CD4-positive, alpha-beta T cell treated with Interferon gamma for 1 hour (primary cell): ENCODE measurements at places on chromosomes 4 and X.

- no peak for DNase-seq
These were observed 5.1 kb downstream of the CYTL1 start for GRCh38 chr4:5014007-5014682.

DNA sequence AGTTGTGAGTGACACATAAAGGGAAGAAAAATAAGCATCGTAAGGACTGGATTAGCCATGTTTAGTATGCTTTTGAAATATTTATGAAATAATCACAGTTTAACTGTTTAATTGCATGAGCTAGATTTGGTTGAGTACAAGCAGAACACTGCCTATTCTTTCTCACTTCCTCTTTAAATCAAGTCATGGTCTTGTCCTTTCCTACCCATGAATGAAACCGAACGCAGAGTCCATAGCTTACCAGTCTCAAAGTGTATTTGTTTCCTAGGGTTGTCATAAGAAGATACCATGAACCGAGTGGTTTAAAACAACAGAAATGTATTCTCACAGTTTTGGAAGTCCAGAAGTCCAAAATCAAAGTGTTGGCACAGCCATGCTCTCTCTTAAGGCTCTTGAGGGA is 684.0 kb upstream of the MAGEB2 start:
- no peak for DNase-seq

DNA sequence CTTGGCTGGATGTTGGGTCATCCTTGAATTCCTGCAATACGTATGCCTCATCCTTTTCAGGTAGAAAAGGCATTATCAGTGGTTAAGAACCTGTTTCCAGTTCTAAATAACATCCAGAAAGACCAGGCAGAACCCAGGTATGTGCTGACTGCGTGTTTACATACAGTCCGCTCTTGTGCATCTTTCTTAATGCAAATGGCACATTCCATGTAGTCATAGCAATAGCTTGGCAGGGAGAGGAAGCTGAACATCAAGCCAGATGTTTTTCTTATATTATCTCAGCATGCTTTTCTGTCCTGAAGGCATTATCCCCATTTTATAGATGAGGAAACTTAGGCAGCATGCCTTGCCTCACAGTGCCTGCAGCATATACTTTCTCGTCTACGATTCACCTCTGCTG is 2.1 kb downstream of the DCLK2 start:
- DNase-seq = no peak

- no peak for DNase-seq
These were observed 27.8 kb downstream of the SLC25A5 start for GRCh38 chrX:119495734-119496726.

DNA sequence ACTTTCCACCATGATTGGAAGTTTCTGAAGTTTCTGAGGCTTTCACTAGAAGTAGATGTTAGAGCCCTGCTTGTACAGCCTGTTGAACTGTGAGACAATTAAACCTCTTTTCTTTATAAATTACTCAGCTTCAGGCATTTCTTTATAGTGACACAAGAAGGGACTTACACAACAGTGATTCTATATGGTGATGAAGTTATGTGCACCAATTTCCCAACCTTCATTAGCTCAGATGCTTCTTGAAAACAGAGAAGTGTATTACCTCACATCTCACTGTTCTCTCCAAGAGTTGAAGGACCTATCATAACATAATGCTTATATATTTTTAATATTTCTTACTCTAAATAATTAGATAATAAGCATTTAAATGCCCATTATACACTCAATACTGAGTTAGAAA is 202.1 kb upstream of the ANXA10 start:
- no peak for DNase-seq

DNA sequence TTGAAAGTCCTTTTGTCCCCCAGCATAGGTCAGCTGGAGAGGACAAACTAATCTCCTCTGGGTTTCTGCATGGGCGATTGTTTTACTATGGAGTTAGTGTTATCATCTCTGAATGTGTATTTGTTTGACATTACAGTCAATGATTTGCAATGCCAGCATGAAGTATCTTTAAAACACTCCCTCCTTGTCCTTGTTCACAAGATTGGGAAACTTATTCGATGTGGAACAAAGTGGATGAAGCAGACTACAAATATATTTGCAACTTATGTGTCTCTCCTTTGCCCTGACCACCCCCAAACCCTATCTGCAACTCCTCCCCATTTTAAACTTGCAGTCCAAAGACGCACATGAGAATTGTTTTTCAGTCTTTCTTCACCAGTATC is 1.5 kb upstream of the PITX2 start:
- DNase-seq = no peak

DNA sequence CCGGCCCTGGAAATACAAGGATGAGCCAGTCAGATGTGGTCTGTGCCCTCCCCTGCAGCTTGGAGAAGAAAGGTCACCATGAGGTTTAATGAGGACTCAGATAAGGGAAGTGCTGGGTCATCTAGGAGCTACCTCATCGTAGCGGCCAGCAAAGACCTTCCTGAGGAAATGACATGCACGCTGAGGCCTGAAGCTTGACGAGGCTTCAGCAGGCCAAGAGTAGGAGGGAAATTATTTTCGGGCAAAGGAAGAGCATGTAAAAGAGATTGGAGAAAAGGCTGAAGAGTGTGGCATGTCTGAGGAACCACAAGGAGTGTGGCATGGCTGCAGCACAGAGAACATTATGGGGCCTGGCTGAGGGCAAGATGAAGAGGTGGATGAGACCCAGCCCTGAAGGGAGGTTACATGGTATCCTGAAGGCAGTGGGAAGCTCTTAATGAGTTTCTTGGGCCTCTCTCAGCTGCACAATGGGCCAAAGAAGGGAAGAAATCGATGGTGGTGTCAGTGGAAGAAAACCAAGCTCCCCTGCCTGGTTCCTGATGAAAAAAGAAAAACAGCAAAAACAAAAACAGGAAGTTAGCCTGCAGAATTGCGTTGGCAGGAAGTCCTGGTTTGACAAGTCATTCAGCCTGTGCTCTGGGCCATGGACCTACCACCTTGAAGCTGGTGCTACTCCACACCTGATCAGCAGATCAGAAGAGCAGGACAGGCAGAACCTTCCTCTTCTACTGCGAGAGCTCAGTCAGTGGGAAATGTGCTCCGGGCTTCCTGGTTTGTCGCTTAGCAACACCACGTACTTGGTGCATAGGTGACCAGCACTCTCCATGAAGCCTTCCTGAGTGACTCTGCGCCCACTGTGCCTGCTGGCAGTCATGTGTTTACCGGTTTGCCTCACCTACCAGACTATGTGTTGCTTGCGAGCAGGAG is 134.5 kb upstream of the KLF3 start:
- DNase-seq = peak; percentile 71

DNA sequence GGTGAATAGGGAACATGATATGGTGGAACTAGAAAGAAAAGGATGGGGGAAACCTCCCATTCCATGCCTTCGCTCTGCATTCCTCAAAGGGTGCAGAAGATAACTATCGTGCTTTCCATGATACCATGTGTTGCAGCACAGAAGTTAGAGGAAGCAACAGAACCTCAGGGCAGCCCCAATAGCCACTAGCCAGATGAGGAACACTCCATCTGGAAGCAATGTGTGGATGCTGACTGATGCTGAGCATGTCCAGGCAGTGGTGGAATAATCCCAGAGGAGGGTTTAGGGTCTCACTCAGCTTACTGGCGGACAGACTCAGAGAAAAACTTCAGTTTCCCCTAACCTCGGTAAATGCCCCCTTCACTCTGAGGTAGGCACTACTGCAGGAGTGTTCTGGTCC is 7.5 kb downstream of the SMIM10 start:
- DNase-seq = no peak
